ENCODE measurements at places on chromosomes 3 and 15.
A peak's percentile ranks its signal among the peaks of the same experiment; 100 is the strongest.

- DNase-seq, result no peak
Measured at GRCh38 chr15:81080996-81081395, 53.1 kb upstream of the CFAP161 start.

DNA sequence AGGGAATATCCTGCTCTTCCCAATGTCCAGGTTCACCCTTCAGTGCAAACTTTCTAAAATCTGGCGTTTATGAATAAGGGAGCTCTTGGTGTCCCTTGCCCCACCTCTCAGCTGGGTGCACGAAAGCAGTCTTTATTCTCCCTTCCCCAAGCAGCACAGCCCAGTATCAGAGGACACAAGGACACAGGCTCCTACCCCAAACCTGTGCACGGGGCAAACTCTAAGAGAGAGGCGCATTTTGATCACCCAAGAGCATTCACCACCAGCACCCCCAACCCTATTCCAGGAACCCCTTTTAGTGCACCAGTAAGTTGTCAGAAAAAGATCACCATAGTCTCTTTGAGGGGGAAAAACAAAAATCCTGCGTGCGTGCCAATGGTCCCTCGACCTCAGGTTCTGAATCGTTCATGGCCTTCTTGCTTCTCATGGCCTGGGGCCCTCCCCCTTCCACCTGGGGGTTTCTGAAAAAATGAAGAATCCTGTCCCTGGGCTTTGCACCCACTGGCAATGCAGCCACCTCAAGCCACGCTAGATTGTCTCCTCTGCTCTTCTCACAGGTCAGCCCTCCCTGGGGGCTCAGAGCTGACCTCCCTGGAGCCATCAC is 78.9 kb downstream of the FAM174B start:
- no peak for DNase-seq

DNA sequence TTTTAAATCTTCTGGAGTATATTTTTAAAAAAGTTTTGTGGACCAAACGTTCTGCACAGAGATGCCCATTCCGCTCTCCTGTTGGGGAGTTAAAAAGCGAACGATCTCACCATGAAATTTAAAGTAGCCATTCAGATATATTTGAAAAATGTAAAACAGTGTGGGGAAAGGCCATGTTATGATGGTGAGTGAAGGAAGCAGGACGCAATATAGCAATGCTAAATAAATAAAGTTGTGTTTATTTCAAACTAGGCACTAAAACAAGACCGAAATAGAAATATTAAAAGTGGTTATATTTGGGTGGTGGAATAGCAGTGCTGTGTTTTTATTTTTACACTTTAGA is 327 bp upstream of the CCDC13 start:
- DNase-seq, result no peak

DNA sequence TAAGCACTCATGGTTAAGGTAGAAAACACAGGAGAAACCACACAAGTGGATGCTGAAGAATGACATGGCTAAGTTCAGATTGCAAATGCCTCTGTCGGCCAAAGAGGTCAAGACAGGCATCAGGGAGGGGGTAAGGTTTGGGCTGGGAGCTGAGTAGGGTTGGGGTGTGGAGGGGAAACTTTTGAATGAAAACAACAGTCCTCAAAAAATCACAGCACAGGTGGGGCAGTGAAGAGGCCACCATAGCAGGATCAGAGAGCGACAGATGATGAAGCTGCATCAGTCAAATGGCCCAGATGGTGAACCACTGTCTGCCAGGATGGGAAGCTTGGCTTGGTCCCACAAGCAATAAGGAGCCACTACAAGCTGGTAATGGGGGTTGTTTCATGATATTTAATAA is 74.9 kb downstream of the ADCY5 start:
- no peak for DNase-seq

- no peak for DNase-seq
Measured at GRCh38 chr3:133750259-133750656, 4.1 kb downstream of the TF start.

DNA sequence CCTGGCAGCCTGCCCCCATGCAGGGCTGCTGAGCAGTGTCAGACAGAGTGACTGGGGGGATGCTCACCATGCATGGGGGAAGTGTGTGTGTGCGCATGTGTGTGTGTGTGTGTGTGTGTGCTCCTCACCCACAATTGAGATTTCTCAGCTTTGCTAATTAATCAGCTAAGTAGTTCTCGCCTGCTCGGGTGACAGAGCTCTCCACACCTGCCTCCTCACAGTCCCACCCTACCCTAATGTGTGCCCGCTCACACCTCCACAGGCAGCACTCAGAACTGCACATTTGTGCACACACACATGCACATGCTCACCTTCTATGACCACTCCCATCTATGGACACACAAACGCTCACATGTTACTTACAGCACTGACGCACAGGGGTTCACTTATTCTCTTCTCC is 37.3 kb downstream of the CACNA2D2 start:
- DNase-seq, result no peak

GRCh38 chr3:12868039-12869034 is 27.0 kb upstream of the RPL32 start:
- peak; percentile 59 for DNase-seq

DNA sequence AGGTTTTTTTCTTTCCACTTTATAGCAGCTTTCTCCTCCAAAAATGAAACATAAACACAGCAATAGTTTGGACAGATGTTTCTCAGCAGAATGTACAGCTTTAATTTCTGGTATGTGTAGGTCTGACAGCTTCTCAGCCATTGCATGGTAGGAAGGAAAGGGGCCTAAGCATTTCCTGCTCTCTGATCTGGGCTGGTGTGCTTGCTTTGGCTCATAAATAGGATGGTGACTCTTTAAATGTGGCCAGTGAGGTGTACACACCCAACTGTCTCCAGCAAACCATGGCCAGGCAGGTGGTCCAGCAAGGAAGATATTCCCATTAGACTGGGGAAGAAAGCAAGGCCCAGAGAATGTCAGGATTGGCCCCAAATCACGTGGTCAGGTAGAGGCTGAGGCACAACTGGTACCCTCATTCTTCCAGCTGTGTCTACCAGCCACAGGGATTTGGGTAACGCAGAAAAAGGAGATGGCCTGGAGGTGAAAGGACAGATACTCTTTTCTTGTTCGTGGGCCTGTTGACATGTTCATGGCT is 52.1 kb downstream of the ITGA11 start:
- no peak for DNase-seq
